ENCODE measurements at places on chromosomes 7 and 10. TPM values are rescaled to one million over a fixed set of nuclear protein-coding genes. Genes with fewer than 3 reads are reported as not detected.

- no peaks in the 10 kb centered on the region for H3K27me3 ChIP-seq
- no peak for DNase-seq
- H3K27ac ChIP-seq, result no peak overlapping the region
- H3K4me3 ChIP-seq, result no peak overlapping the region
- H3K36me3 ChIP-seq, result no peaks in the 10 kb centered on the region
- H3K4me1 ChIP-seq, result no peaks in the 10 kb centered on the region
Measured at GRCh38 chr7:110307776-110308175, 783.2 kb upstream of the LRRN3 start.

- no peak overlapping the region for H3K4me3 ChIP-seq
- H3K4me1 ChIP-seq, result no peaks in the 10 kb centered on the region
- no peaks in the 10 kb centered on the region for H3K36me3 ChIP-seq
- DNase-seq, result no peak
Measured at GRCh38 chr10:131833013-131833412, 67.8 kb upstream of the PPP2R2D start.

DNA sequence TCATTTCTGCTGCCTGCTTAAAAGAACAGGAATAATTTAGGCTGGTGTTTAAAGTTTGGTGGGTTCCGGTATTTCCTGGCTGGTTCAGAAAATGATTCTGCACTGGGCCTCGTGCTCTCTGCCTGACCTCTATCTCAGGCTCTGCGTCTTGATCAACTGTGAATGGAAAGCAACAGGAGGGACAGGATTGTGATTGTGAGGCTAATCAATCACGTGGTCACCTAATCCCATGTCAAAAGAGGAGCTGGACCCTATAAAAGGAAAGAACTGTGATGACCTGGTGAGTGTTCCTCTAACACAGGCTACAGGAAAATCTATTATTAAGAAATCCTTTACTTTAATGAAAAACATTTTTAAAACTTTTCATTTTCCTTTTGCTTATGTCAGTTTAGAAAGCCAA, at the start of gene DHX32:
Gene DHX32 (minus strand): TSS at position 101 of the 400 bp plus-strand sequence. CDS start 468 bp downstream, outside the sequence.
- H3K4me3 ChIP-seq, result no peak within 1 kb of the TSS
- H3K4me1 ChIP-seq, result no peaks in the 10 kb centered on the region
- no peaks in the 10 kb centered on the region for H3K36me3 ChIP-seq

GRCh38 chr7:12646139-12646538, 41.3 kb upstream of the ARL4A start:
- H3K27me3 ChIP-seq, result no peaks in the 10 kb centered on the region
- DNase-seq, result no peak
- no peak overlapping the region for H3K4me3 ChIP-seq
- H3K27ac ChIP-seq, result no peak overlapping the region

DNA sequence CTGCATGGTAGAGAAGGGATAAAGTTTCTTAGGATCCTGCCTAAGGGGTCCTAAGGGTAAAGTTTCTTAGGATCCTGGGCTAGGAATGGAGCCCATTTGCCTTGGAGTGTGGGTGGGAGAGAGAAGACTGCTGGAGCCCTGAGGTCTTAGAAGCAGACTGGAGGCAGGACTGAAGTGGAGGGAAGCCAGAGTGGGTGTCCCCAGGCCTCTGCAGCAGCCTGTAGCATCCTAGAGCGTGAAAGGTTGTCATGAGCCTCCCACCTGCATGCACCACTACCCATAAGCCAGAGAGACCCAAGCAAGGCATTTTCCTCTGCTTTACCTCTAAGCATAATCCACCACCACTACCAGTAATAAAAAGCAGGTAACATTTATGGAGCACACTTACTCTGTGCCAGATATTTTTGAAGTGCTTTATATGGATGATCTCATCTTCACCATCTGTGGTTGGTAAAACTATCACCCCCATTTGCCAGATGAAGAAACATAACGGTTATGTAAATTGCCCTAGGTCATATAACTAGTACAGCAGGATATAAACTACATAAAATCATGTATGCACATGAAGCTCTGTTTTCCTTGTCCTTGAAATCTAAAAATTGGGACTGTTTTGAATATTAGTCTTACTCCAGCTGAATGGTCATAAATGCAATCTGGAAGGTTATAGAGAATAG, 103.5 kb upstream of the CCDC6 start:
- H3K36me3 ChIP-seq, result no peaks in the 10 kb centered on the region
- DNase-seq, result peak; percentile 48
- no peaks in the 10 kb centered on the region for H3K27me3 ChIP-seq

DNA sequence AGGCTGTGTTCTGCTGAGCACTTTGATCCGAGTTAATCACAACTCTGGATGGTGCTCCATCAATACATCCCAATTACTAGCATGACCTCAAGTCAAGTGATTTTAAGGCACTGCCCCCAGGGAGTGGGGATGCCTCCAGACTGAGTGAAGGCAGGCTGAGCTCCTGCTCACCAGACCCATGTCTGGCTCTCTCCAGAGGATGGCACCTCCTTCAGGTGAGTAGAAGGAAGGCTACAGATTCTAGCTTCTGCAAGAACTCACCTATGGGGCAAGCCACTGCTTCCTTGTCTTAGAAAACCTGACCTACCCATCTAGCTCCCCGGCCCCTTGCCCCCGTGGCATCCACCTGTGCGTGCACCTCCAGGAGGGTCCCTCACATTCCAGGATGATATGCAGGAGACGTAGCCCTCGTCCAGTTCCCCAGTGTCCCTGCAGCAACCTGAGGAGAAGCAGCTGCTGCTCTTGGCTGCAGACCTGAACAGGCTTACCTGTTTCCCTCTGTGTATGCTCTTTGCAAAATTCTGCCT, 390.3 kb downstream of the GRID1 start:
- no peak overlapping the region for H3K4me3 ChIP-seq
- no peak overlapping the region for H3K27ac ChIP-seq
- no peaks in the 10 kb centered on the region for H3K27me3 ChIP-seq
- no peak for DNase-seq
- H3K4me1 ChIP-seq, result peaks cover 14% of the 10 kb centered on the region

DNA sequence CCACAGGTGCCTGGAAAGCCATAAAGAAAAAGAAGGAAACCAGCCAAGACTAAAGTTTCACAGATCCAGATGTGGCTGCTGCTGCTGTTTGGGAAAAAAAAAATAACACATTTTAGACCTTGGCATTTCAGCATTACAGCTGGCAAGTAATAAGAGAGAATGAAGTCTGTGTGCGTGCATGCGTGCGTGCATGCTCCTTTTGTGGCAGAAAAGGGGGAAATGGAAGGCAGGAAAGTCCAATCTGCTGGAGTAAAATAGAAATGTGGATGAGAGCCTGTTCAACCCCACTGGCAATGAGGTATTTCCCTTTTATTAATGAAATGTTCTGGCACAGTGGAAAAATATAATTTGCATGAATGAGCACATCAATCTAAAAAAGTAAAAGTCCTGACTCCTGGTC, 137.0 kb upstream of the SEMA3A start:
- H3K4me1 ChIP-seq, result no peaks in the 10 kb centered on the region
- no peak overlapping the region for H3K4me3 ChIP-seq
- H3K27ac ChIP-seq, result no peak overlapping the region

- no peak for DNase-seq
- no peaks in the 10 kb centered on the region for H3K4me1 ChIP-seq
- no peaks in the 10 kb centered on the region for H3K27me3 ChIP-seq
- no peak overlapping the region for H3K4me3 ChIP-seq
Measured at GRCh38 chr7:98740643-98741042, 123.6 kb downstream of the NPTX2 start.

DNA sequence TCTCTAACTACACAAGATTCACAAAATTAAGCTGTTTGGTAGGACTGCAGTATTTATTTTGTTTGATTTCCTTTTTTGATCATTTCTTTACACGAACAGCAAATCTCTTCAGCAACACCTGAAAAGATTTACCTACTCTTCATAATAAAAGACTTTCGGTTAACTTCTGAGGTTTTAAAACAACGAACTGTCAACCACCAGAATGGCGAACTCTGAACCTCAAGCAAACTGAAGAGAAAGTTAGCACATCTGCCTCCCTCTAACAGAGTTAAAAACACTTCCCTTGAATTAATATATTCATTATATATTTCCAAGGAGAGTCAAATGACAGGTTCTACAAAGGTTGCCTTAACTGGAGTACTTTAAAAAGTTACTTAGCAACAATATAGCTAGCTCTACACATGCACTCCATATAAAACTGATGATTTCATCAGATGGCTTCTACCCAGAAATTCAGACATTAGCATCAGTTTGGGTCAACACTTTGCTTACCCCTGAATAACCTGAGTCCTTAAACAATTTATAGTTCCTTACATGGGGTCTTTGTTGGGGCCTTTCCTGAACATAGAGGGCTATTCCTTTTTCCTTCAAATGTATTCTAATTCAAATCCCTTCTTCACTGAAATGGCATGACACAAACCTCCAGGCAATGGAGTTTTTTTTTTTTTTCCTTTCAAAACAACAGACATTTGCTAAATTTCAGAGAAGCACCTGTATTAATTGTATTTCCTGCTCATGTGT, 118.3 kb downstream of the SEM1 start:
- no peak for DNase-seq
- H3K27ac ChIP-seq, result no peak overlapping the region
- H3K27me3 ChIP-seq, result no peaks in the 10 kb centered on the region
- H3K4me3 ChIP-seq, result no peak overlapping the region
- no peaks in the 10 kb centered on the region for H3K36me3 ChIP-seq

- H3K36me3 ChIP-seq, result no peaks in the 10 kb centered on the region
- H3K4me3 ChIP-seq, result no peak overlapping the region
- H3K27ac ChIP-seq, result no peak overlapping the region
- H3K4me1 ChIP-seq, result no peaks in the 10 kb centered on the region
- no peak for DNase-seq
Measured at GRCh38 chr7:41205600-41205999, 497.3 kb downstream of the INHBA start.

GRCh38 chr7:99994819-99995218, 19.0 kb upstream of the AZGP1 start:
- no peaks in the 10 kb centered on the region for H3K27me3 ChIP-seq
- peaks cover 15% of the 10 kb centered on the region for H3K4me1 ChIP-seq
- H3K27ac ChIP-seq, result no peak overlapping the region
- H3K36me3 ChIP-seq, result no peaks in the 10 kb centered on the region

DNA sequence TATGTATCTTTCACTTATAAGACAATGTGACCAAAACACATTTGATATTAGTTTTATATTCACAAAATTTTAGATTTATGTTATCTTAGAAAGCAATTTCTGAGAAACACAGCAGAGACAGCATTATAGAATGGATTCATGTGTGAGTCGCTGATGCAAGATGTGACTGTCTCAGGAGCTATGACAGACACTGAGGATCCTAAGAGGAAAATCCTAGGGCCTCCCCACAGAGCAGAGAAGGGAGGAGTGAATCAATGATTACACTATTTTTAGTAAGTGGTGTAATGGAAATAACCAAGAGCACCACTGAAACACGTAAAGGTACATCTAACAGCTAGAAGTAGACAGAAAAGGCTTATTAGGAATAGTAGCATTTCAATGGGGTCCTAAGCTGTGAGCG, 204.0 kb upstream of the PTN start:
- no peak overlapping the region for H3K4me3 ChIP-seq
- H3K27ac ChIP-seq, result no peak overlapping the region
- H3K27me3 ChIP-seq, result no peaks in the 10 kb centered on the region
- no peaks in the 10 kb centered on the region for H3K36me3 ChIP-seq
- H3K4me1 ChIP-seq, result no peaks in the 10 kb centered on the region
- no peak for DNase-seq

DNA sequence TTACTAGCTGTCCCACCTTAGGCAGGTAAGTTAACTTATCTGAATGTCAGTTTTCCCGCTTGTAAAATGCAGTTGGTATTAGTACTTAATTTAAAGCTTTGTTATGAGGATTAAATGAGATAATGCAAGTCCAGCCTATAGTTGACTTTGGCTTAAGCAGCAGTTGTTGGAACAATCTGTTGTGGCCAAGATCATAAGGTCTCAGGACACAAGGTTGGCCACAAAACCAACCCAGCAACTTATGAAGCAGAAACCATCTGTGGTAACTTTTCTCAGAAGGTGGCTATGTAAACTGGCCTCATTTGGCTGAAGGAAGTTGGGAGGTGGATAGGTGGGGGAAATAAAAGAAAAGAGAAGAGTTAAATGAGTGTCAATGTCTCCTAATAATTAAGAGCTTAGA, 29.4 kb downstream of the ENTPD1 start:
- no peak for DNase-seq
- no peaks in the 10 kb centered on the region for H3K27me3 ChIP-seq
- no peaks in the 10 kb centered on the region for H3K4me1 ChIP-seq
- no peak overlapping the region for H3K4me3 ChIP-seq
- no peak overlapping the region for H3K27ac ChIP-seq

DNA sequence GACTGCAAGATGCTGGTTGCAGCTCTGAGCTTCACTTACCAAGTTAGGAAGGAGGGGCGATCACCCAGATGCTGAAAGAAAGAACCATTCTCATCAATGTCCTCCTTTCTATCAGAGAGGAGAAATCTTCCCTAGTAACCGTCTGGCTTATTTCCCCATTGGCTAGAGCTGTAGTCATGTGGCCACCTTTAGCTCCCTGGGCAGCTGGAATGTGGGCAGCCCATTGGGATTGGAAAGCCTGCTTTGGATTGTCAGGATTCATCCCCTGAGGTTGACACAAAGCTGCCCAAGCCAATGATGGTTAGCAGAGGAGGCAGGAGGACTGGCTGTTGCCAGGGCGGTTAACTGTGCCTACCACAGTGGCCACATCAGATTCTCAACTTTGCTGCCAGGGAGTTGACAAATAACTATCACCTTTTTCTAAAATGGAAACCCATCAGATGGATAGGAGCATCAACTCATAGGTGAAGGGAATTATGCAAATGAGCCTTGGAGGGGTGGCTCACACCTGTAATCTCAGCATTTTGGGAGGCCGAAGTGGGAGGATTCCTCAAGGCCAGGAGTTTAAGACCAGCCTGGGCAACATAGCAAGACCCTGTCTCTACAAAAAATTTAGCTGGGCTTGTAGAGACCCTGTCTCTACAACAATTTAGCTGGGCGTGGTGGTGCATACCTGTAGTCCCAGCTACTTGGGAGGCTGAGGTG, 206.4 kb upstream of the GALNT17 start:
- no peaks in the 10 kb centered on the region for H3K27me3 ChIP-seq
- no peak for DNase-seq
- H3K27ac ChIP-seq, result no peak overlapping the region
- no peak overlapping the region for H3K4me3 ChIP-seq
- no peaks in the 10 kb centered on the region for H3K36me3 ChIP-seq
- H3K4me1 ChIP-seq, result no peaks in the 10 kb centered on the region

DNA sequence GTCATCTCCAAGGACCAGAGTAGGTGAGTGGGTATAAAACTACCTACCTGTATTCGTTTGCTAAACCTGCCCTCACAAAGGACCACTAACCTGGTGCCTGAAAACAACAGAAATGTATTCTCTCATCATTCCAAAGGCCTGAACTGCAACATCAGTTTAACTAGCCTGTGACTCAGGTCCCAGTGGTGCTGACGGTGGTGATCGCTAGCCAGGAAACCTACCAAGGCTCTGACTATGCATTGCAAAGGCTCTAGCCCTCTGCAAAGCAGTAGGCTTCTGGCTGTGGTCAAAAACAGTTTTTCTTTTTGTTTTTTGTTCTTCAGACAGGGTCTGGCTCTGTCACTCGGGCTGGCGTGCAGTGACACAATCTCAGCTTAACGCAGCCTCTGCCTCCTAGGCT, 107.5 kb downstream of the NPTX2 start:
- peaks cover 5% of the 10 kb centered on the region for H3K4me1 ChIP-seq
- DNase-seq, result peak; percentile 27
- no peak overlapping the region for H3K4me3 ChIP-seq
- no peaks in the 10 kb centered on the region for H3K36me3 ChIP-seq
- H3K27ac ChIP-seq, result no peak overlapping the region
- H3K27me3 ChIP-seq, result no peaks in the 10 kb centered on the region

FGL2 gene
- total RNA-seq, result 22.6 TPM

CYP26C1 gene
- 0.30 TPM for total RNA-seq

CPEB3 gene
- total RNA-seq, result 3.0 TPM

LOXL4 gene
- total RNA-seq, result not detected

SPDYE2 gene
- total RNA-seq, result not detected

GRID1 gene
- total RNA-seq, result 0.18 TPM

COL28A1 gene
- total RNA-seq, result 0.69 TPM

PSD gene
- 0.61 TPM for total RNA-seq

NUTM2E gene
- 0.19 TPM for total RNA-seq

Measured in Karpas-422 (cell line).